ENCODE measurements at places on chromosomes 4 and X.

DNA sequence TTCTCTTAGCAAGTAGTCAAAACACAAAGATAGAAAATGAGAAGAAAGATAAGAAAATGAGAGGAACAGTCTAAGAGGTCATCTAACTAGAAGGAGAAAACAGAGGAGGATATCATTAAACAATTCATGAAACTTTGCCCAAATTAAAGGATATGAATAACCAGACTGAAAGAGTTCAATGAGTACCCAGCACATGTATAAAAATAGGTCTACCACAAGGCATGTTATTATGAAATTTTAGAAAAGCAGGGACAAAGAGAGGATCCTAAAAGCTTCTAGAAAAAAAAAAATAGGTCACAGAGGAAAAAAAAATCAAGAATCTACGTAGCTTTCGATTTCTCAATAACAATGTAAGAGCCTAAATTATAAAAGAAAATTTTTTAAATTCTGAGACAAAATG is 118.5 kb downstream of the WDFY3 start:
- no peak for DNase-seq

GRCh38 chr4:183563874-183564273 is 59.0 kb downstream of the ING2 start:
- no peak for DNase-seq

DNA sequence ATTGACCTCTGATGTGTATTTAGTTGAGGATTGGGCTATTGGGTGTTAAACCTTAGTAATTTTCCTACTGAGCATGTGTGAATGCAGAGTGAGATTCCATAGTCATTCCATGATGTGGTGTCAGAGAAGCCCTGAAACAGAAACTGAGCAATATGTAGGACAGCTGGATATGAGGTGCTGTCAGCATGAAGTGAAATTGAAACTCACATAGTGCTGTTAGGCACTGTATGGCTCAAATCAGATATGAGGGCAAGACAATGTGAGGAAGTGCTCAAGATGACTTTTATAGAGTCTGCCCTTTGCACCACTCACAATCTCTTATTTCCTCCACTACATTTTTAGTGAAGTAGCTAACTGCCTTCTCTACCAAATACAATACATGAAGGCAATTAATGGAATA is 188.3 kb downstream of the SH3BGRL start:
- DNase-seq: no peak

DNA sequence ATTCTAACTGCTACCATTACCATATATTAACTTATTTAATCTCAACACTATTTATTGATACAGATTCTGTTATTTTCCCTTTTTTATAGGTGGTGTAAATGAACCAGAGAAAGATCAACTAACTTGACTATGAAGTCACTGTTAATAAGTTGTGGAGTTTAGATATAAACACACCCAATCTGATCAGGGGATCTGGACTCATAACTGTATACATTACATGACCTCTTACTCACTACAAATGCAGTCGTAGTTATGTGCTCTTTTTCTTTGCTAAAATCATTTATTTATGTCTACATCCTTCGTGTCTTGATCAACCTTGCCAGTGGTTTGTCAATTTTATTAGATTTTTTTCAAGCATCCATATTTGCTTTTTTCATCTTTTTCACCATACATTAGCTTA is 614.8 kb upstream of the FAM241A start:
- DNase-seq: no peak

DNA sequence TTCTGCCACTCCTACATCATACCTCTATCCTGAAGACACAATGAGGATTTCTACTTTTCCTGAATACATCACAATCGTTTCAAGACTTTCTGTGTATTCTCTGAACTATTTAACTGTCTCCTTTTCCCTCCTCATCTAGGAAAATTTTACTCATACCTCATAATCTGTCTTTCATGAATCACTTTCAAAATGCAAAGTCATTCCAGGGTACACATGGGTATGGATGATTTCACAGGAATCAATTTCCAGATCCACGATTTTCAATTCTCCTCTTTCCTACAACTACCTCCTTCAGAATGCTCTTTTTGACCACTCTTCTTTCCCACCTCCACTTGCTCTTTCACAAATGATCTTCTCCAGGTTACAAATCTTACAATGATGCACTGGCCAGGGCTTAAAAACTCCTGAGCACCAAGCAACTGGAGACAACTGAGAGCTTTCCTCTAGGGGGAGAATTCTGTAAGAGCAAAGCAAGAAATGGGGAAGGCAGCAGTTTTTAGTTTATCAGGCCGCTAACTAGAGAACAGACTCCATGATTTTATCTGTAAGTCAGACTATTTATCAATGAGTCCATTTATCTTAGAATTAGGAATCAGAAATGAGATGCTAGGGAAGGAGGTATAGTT is 116.4 kb downstream of the PPP3CA start:
- no peak for DNase-seq

DNA sequence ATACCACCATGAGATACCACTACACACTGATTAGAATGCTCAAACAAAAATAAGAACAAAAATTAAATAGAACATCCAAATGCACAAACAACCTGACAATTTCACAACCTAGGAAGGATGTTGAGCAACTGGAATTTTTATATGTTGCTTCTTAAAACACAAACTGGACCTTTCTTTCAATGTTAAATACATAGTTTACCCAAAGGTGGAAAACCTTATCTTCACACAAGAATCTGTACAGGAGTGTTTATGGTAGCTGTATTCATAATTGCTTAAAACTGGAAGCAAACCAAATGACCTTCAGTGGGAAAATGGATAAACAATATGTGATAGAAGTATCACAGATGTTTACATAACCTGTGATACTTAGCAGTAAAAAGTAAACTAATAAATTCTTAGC is 573.8 kb downstream of the MAGEB5 start:
- no peak for DNase-seq

DNA sequence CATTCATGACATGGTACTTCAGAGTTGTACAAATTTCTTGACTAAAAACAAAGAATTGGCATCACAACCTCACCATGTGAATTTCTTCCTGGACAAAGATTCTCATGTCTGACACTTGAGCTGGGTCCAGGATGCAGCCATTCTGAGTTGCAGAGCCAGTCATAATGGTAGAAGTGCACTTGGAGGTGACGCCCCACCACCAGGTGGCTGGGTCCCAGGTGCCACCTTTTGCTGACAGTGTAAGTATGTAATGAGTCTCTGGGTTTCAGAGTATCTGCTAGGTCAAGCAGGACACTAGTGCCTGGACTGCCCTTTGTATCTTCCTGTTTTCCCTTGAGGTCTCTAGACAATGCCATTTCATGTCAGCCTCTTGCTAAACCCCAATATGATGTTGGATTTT is 36.6 kb upstream of the WDR1 start:
- no peak for DNase-seq

GRCh38 chr4:555566-556275 is 20.4 kb downstream of the TMEM271 start:
- DNase-seq: no peak

DNA sequence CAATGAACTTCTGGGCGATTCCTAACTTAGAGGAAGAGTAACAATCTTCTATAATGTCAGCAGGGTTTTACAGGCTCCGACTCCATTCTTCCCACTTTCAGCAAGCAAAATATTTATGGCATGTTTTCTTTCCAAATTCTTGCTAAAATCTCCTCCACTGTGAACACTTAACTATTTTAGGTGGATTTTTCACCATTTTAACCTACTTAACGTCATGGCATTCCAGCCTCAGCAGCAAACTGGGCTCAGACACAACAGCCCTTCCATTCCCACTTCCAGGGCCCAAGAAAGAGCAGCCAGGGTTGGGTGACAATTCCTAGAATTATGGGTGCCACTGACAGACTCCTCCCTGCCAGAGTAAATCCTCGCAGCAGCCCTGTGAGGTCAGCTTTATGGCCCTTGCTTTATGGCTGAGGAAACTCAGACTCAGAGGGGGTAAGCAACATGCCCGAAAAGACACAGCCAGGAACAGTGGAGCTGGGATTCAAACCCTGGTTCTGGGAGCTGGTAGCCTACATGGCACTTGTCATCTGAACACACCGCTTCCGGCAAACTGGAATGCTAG is 112.8 kb upstream of the MAP3K15 start:
- no peak for DNase-seq

DNA sequence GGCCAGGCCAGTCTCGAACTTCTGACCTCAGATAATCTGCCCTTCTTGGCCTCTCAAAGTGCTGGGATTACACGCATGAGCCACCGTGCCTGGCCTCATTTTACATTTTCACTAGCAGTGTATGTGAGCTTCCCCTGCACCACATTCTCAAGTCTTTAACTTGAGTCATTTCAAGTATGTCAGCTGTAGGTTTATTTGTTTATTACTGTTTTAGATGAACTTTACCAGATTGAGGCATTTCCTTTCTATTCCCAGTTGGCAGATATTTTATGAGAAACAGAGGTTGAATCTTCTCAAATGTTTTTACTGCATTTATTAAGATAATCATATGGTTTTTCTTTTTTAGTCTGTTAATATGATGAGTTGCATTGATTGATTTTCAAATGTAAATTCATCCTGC is 114.6 kb upstream of the SH3RF1 start:
- no peak for DNase-seq

GRCh38 chr4:42630908-42631307 is 26.0 kb downstream of the ATP8A1 start:
- DNase-seq: no peak

DNA sequence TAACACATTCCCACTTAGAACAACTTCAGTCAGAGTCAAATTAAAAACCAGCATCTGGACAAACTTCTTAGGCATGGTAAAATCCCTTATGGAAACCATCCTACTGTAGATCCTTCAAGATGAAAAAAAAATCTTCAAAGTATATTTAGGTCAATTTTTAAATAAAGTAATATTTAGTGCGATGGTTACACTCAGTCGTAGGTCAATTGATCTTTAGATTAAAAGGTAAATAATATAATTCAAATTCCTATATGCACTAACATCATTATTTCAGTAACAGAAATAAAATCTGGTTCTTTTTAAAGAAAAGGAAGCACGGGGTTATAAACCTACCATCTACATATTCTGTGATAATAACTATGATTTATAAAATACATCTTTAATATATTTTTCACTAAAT is at the start of gene UGT2A2:
UGT2A2 (minus strand) TSS at position 101 of the 400 bp plus-strand sequence; CDS start at position 99, 2 bp downstream.
- no peak for DNase-seq

- no peak for DNase-seq
Observed at GRCh38 chrX:2547736-2548135, 47.0 kb upstream of the DHRSX start.

GRCh38 chr4:180636696-180637404 is 1606.4 kb upstream of the TENM3 start:
- no peak for DNase-seq

- peak; percentile 22 for DNase-seq
Observed at GRCh38 chr4:113760094-113760794, 1.3 kb downstream of the CAMK2D start.

- DNase-seq: peak; percentile 60
Observed at GRCh38 chrX:154136627-154137161, 7.3 kb upstream of the OPN1LW start.

- no peak for DNase-seq
Observed at GRCh38 chr4:157270108-157270507, 49.6 kb downstream of the GRIA2 start.

DNA sequence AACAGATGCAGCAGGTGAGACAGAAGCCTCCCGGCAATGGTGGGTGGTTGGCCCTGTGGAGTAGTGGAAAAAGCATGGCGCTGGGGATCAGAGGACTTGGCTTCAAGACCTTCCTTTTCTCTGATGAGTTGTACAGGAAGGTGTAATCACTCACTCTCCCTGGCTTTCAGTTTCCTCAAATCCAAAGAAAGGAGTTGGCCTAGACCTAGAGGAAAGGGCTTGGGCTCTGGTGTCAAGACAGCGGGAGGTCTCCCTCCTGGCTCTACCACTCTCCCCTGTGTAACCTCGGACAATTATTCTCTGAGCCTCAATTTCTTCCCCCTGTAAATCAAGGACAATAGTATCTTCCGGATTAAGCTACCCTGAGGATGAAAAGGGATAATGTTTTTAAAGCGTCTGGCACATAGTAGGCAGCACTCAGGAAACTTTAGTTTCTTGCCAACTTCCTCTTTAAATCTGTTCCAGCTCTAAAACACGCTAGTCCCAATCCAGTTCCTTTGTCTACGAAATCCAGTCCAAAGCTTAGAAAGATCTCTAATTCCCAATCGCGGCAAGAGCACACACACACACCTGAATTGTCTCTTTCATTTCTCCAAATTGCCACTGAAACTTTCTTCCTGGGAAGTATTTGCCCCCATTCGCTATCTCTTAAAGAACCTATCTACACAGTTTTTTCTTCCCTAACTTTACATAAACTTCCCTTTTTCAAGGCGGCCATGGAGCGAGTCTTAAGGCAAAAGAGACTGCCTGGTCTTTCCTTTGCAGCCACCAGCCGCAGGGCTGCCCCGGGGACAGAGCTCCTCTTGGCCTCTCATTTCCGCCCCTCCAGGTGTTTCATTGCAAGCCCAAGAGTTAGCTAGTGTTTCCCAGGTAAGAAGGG is 29.9 kb upstream of the GPC4 start:
- no peak for DNase-seq

DNA sequence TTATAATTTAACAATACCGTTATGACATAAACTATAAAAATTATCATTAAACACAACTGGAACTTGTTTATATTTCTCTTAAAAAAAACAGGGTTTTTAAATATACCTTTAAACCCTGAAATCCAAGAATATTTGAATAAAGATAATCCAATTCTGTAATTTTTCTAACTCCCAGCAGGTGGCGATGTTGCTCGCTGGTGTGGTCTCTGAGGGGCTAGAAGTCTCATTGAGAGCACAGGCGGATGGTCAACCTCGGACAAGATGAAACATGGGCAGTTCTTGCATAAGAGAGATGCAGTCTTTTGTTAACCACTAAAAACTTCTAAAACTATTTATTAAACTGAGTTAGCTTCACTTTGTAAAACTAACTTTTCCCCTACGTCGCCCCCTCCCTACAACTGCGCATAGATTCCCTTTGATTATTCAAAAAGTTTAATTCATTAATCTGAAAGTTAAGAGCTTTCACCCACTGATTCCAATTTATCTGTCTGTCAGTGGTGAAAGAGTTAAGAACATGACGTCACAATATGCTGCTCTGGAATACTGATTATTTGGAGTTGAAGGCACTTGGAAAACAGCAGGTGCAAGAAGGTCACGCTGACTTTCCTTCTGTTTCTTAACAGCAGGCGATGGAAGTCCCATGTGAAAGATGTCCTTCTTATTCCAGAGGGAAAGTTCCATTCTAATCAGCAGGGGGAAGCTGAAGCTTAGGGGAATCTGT is 29.5 kb downstream of the DMP1 start:
- peak; percentile 2 for DNase-seq

GRCh38 chrX:149848855-149849254 is 32.1 kb upstream of the MAGEA8 start:
- DNase-seq: no peak

DNA sequence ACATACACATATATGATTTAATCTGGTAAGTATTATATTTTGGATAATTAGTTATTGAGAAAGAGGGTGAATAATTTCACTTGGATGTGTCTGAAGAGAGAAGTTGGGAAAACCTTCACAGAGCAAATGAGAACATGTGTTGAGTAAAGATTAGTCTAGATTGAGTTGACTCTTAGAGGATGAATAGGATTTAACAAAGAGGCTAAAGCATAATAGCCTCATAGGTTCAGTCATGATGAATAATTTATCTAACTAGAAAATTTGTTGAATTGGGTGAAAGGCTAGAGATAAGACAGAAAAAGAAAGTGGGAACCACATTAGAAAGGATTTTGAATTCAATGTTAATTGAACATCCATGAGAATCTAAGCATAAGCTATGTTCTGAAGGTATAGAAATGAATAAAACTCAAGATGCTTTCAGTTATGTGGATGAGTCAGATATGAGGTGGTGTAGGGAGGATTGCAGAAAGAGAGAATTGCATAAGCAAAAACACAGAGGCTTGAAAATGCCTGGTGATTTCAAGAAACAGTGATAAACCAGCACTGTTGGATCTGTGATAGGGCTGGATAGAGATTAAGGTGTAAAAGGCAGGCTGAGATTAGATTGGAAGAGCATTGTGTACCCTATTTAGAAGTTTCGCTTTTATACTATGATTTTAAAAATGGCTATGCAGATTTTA is 207.6 kb upstream of the NR3C2 start:
- DNase-seq: no peak

Measured in effector memory CD8-positive, alpha-beta T cell (primary cell).